AML-193 (cell line): ENCODE measurements at places on chromosomes 13 and 19.

- DNase-seq = no peak
These were observed 10.5 kb downstream of the XRCC1 start for GRCh38 chr19:43564800-43565199.

- no peak for DNase-seq
These were observed 27.1 kb downstream of the ELAVL1 start for GRCh38 chr19:7978179-7978825.

GRCh38 chr13:83162493-83162892 is 719.8 kb downstream of the SLITRK1 start:
- no peak for DNase-seq

- DNase-seq = no peak
These were observed 883.5 kb downstream of the UQCRFS1 start for GRCh38 chr19:28329429-28329828.

DNA sequence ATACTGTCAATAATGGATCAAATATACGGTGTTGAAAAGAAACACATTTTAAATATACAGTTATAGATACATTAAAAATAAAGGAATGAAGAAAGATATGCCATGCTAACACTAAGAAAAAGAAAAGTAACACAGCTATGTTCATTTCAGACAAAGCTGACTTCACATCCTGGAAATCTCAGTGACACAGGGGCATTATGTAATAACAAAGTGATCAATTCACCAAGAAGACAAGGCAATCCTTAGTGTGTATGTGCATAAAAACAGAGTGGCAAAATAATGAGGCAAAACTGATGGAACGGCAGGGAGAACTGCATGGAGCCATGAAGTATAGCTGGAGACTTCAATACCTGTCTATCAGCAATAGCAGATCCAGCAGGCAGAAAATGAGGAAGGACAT is 13.1 kb downstream of the ZNF14 start:
- no peak for DNase-seq

GRCh38 chr13:24916464-24916863 is 152.5 kb downstream of the RNF17 start:
- DNase-seq = no peak

GRCh38 chr19:33796164-33796875 is at the start of gene KCTD15:
Gene KCTD15, plus strand, starts transcription at chr19:33796870. Its CDS starts 3,585 bp downstream, at chr19:33800455.
- DNase-seq = no peak

GRCh38 chr13:46468570-46469463 is 81.8 kb upstream of the RUBCNL start:
- DNase-seq = no peak

GRCh38 chr19:41920882-41921576 is 7.2 kb downstream of the ERFL start:
- DNase-seq = no peak

DNA sequence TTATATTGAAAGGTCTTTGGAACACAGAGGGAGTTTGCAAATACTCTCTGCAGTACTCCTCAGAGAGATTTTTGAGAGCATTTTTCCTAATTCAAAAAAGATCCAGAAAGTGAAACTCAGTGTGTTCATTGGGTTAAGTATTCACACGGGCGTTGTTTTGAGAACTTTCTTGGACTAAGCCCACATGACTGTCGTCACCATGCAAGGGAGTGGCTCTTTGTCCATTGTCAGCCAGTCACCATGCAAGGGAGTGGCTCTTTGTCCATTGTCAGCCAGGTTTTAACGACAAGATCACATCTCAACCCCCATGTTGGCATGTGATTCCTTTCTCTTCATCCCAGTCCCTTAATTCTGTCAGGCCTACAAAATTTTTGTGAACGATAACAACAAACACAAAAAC is 81.2 kb upstream of the STK24 start:
- DNase-seq = no peak
